Stimulated activated CD4-positive, alpha-beta T cell treated with anti-CD3 and anti-CD28 coated beads, Interleukin-2, amount 100 ng/mL, for 24 hours (primary cell): ENCODE measurements at places on chromosomes 5 and 9.

DNA sequence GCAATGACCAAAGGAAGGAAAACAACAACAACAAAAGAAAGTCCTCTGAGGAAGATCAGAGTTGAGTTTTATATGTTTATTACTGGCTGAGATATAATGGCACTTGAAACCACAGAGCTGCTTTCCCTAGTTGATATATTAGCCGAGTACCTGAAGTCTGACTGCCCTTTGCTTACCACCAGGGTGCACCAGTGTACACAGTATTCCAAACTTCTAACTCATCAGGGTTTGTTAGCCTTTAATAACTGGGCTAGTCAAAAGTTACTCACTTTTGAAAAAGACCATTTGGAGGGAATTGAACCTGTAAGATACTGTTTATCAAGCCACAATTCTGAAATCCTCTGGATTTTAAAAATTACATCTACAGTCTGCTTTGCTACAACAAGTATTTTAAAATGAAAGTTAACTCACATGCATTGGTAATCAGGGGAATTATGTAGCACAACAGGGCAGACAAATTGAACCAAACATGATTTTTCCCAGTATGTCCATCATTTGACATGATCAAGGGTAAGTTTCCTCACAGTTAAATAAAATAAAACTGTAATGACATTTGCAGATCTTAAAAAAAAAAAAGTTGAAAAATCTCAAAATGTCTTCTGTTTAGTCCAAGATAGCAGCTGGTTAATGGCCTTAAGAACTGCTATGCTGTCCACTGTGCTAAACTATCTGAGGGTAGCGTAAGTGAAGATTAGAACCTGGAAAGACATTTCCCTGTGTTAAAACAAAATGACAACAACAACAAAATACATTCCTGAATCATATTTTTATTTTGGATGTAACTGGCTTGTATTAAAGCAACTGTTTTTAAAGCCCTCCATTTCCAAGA lies 57.3 kb upstream of the C6 start:
- no peak for DNase-seq

DNA sequence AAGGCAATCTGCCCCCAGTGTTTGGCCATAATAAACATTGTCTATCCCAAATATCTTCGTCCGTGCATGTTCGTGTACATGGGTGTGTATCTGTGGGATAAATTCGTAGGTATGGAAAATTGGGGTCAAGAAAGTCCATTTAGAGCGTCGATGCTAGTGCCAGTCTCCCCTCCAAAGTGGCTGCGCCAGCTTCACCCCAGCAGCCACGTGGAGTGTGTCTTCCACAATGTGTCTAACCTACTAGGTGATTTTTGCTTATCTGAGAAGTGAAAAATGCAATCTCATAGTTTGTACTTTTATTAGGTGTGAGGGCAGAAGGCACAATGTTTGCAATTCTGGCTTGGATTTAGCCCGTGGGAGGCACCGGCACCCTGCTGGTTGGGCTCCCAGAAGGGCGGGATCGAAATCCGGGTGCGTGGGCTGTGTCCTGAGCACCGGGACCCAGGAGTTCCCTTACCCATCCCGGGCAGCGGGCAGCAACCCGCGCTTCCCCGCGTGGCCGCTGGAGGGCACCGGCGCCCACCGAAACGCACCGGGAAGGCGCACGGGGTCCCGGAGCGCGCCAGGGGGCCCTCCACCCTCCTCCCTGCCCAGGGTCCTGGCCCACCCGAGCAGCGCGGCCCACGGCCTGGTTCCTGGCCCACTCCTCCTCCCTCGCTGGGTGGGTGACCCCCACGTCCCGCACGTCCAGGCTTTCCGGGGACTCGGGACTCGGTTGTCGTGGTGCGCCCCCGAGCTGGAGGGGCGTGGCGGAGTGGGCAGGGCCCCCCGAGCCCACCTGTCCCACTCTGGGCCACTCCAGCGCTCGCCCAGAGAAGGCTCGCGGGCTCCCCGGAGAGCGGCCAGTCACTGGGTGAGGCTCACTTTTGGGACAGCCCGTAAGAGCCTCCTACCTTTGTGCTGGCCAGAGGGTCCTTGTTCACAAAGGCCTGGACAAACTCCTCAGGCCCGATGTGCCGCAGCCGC lies 55.4 kb upstream of the RNF130 start:
- DNase-seq: no peak

DNA sequence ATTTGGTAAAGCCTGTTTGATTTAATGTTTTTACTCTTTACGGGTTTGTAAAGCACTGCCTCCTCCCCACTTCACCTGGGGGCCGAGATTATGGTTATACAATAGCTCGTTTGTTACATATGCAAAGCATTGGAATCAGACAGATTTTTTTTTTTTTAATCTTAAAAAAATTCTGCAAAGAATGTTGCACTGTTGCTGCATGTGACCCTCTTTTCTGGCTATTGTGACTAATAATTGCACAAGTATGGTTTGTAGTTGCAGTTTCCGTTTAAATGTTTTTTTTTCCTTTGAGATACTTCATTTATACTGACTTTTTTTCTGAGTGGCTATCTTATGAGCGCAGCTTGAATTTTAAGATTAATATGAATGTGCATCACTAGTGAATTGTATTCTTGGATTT lies 165.3 kb downstream of the KDM4C start:
- DNase-seq: no peak

GRCh38 chr9:117919538-117919937 lies 215.3 kb downstream of the TLR4 start:
- DNase-seq: no peak

DNA sequence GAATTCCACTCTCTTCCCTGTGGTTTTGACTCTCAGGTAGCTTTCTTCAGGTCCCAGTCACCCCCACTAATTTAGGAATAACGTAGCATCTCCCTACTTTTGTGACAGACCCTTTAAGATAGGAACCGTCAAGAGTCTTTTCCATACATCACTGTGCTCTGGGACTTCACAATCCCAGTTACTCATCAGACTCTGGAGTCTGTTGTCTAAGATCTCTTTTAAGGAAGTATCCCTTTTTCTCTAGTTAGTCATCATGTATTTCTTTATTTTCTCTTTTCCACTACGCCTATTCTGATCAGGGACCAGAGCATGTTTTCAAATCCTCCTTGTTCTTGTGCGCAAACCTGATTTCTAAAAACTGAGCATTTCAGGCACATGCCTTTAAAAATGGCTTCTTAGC lies 143.0 kb downstream of the GOLPH3 start:
- DNase-seq: no peak

GRCh38 chr5:566636-567309 lies 42.5 kb upstream of the SLC9A3 start:
- no peak for DNase-seq

DNA sequence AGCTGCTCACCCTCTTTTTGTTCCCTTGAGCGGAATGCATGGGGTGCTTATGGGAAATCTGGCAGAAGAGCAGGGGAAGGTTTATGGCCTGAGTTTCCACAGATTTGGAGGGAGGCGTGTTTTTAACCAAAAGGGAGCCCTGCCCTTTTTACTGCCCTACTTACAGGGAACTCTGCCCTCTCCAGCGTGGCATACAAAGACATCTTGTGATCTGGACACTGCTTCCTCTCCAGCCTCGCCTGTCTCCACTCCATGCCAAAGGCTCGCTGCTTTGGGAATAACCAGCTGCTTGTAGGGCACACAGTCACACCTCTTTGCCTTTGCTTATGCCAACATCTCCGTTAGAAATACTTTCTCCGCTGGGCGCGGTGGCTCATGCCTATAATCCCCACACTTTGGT lies 314.2 kb downstream of the ARHGAP26 start:
- DNase-seq: no peak

DNA sequence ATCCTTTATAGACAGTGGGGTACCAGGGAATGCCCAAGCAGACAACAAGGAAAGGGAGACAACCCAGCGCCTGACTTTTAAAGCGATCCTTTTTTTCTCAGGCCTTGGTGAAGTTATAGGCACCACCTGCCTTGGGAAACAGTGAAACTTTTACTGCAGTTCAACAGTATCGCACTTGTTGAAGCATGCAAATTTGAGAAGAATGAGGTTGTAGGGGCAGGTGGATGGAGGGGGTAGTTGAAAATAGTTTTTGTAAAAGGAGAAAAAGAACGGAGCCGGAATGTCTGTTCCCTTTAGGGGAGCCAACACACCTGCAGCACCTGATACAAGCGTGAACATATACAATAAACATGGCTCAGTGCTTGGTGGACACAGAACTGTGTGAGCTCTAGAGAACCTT lies 190.2 kb upstream of the NR3C1 start:
- DNase-seq: no peak
